Activated naive CD4-positive, alpha-beta T cell treated with anti-CD3 and anti-CD28 coated beads, Interleukin-2, amount 50 U/mL, for 16 hours (primary cell): ENCODE measurements at places on chromosomes 3 and 15.

- DNase-seq, result no peak
Measured at GRCh38 chr3:47581422-47581821, 2.8 kb upstream of the CSPG5 start.

- peak; percentile 57 for DNase-seq
Measured at GRCh38 chr3:8987645-8988383, 24.5 kb upstream of the RAD18 start.

GRCh38 chr3:25130724-25131520, 297.1 kb upstream of the RARB start:
- DNase-seq, result no peak

DNA sequence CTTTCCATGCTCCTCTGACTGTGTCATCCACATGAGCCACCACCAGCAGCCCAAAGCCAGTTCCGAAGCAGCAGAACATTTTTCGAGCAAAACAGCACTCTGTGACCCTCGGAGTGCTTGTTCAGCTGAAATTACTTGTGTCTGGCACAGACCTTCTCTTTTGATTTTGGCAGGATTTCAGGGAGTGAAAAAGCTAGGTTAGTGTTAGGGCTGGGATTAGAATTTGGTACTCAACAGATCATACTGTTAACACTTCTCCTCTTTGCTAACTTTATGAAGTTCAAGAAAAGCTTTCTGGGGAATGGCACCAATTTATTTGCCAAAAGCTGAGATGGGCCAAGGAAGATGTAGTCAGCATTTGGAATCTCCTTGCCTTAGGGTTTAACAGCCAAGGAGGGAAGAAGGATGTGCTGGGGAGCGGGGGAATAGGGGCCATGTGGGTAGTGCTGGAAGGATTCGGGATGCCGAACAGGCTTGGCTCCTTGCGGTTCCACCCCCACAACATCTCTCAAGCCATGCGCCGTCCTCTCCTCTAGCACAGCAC, 55.1 kb upstream of the TRA2B start:
- no peak for DNase-seq

GRCh38 chr15:59354417-59355031, 18.1 kb downstream of the MYO1E start:
- DNase-seq, result no peak

GRCh38 chr3:36408146-36408545, 27.8 kb downstream of the STAC start:
- no peak for DNase-seq

DNA sequence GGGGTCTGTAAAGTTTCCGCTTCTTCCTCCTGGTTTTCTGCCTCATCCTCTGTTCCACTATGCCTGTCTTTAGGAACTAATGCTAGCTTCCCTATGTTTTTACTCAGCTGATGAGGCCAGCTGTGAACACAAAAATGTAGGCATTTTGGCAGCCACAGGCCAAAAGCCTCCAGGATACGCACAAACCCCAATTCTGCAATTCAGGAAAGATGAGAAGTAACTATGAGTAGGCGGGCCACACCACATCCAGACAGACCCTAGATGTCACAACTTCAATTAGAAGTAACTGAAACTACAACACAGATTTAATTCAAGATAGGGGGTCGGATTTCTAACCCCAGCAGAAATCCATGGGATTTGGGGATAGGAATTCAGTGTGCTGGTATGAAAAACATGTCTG, 11.9 kb downstream of the CA12 start:
- no peak for DNase-seq

- peak; percentile 91 for DNase-seq
Measured at GRCh38 chr15:45187894-45188830, at the start of gene SHF. SHF (minus strand) TSS chr15:45187966; CDS start chr15:45187951, 15 bp downstream.

GRCh38 chr3:146170591-146170990, 9.6 kb upstream of the PLOD2 start:
- no peak for DNase-seq

GRCh38 chr3:178152031-178152806, 384.0 kb upstream of the KCNMB2 start:
- no peak for DNase-seq

- DNase-seq, result no peak
Measured at GRCh38 chr3:31312400-31312799, 220.3 kb upstream of the STT3B start.

DNA sequence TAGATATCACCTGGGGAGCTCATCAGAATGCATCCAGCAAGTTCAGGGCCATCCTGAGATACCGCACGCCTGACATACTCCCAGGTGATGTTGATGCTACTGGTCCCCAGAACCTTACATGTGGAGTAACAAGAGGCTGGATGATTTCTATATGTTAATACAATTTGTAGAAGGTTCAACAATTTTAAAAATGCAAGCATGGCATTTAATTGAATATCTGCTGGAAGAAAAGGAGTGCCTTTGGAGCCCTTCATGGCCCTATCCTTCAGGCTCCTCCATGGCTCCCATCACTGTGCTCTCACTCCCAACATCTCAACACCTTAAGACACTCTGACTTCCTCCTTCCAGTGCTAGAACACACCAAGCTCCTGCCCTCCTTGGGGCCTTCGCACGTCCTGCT, 36.6 kb downstream of the LMCD1 start:
- no peak for DNase-seq

- DNase-seq, result no peak
Measured at GRCh38 chr3:191085091-191085490, 114.0 kb upstream of the OSTN start.

- DNase-seq, result no peak
Measured at GRCh38 chr3:70518356-70518755, 205.9 kb upstream of the MDFIC2 start.

GRCh38 chr15:48858401-48858800, 19.5 kb upstream of the EID1 start:
- DNase-seq, result no peak

DNA sequence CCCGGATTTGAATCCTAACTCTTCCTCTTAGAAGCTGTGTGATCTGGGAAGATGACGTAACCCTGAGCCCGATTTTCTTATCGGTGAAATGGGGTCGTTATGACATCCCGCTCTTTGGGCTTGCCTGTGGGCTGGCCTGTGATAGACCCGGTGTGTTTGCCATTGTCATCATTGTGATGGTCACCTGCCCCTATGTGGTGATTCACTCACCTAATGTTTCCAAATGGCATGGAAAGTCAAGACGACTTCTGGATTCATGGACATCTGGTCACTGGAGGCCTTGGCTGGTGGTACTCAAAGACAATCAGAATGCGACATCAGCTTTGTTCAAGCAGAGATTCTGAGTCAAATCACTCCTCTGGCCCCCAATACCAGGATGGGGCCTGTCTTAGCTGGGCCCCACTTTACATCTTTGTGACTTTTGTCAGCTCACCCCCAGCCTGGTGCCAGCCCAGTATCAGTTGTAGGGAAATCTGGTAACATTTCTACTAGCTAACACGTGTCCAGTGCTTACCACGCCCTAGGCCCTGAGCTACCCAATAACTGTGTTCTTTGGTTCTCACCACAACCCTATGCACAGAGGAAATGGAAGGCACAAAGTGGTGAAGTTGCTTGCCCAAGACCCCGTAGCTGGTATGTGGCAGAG, 2.8 kb downstream of the TMEM43 start:
- no peak for DNase-seq

DNA sequence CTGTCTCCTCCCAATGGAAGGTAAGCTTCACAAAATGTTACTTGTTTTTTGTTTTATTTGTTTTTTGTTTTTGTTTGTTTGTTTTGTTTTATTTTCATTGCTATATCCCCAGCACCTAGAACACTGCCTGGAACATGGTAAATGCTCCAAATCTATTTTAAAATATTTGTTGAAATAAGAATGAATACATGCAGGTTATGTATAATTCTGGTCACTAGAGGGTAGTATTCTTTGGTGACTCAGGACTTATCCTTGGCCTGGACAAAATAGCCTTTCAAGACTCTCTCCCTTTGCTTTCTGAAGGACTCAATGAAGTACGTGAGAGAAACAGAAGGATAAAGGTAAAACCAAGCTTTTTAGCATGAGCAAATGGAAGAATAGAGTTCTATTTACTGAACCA, 46.9 kb upstream of the PPP2R3A start:
- no peak for DNase-seq

GRCh38 chr15:98713585-98714001, 65.3 kb downstream of the IGF1R start:
- no peak for DNase-seq

- DNase-seq, result no peak
Measured at GRCh38 chr3:45103753-45104714, 42.1 kb downstream of the CDCP1 start.

DNA sequence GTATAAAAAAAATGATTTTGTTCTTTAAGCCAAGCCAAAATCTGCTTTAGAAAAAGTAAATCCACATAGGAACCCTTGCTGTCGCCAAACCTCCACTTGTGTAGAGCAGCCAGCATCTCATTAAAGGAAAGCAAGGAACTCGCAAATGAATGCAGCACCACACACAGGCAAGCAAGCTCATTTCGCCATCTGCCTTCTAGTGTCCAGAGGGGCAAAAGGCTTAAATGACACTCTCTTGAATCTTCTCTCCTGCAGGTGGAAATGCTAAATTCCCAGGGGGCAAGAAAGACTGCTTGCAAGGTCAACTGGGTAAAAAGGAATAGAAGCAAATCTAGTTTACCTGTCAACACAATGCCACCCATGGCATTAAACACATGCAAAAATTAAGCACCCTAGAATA, 2.4 kb downstream of the MB21D2 start:
- DNase-seq, result no peak

GRCh38 chr3:193317682-193318300, 60.8 kb downstream of the ATP13A5 start:
- no peak for DNase-seq

DNA sequence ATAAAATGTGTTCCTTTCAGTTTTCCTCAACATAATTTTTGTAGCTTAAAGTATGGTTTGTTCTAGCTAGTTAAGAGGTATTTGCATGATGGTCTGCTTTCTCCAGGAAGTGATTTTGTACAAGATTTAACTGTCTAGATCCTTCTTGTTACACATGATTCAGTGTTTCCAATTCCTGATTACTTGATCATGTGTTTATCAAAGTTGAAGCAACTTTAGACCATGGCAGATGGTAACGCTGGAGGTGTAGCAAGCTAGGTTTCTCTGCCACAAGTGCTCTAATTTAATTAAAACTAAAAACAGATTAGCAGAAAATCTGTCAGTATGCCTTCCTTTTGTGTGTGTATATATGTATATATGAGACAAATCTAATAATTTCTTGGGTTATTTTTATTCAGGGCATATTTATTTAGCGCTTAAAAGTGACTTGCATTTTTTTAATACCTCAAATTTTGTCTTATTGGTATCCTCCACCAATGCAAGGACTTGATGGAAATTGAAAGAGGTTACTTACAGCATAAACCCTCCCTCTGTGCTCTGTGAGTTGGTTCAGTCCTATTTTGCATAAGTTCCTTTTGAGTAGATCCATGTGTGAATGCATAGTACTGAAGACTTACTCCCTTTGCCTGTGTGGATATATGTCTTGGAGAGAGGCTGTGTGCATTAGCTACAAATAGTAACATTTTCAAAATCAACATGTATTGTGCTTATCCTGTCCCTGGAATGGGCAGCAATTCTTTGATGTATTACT, 157.3 kb upstream of the CGNL1 start:
- DNase-seq, result no peak

DNA sequence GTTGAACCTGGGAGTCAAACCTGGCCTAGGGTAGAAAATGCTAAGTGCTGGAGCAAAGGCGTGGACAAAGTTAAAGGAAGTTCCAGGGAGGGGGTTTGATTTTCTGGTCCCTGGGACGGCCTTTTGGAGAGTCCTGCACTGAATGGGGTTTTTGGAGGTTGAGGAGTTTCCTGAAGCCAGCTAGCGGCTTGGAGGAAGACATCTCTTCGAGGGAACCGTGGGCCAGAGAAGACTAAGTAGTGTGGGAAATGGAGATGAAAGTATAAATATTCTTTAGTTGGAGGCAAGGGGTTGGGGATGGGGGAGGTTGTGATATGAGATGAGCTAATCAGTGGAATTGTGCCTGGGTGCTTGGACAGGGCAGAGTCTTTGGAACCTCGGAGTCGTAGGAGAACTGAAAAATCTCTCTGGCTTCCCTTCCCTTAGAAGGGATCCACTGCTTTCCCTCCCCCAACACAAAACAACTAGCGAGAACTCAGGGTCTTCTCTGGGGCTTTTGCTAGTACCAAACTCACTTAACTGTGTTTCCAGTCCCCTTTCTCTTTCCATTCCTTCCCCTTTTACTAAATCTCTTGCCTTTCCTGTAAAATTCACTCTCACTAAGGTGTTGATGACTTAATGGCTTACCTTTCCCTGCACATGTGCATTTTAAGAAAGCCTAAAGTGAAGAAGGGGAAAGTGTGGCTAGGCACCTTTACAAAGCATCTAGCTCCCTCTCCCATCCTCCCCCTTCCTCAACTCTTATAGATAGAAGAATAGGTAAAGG, 1.0 kb downstream of the LPP start:
- DNase-seq, result no peak

DNA sequence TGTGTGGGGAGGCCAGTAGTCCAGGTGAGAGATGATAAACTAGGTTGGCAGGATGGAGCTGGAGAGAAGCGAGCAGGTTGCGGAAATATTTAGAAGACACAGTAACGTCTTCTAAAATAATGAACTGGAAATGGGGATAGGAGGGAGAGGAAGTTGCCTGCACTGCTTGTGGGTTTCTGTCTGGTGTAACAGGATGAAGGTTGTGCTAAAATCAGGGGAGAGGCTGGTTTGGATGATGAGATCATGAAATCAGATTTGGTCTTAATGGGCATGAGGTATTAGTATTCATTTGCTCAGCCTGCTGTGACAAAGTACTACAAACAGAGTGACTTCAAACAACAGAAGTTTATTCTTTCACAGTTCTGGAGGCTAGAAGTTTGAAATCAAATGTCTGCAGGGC, 32.1 kb upstream of the TNFAIP8L3 start:
- DNase-seq, result no peak

GRCh38 chr3:37853691-37854413, 7.8 kb upstream of the CTDSPL start:
- DNase-seq, result no peak

DNA sequence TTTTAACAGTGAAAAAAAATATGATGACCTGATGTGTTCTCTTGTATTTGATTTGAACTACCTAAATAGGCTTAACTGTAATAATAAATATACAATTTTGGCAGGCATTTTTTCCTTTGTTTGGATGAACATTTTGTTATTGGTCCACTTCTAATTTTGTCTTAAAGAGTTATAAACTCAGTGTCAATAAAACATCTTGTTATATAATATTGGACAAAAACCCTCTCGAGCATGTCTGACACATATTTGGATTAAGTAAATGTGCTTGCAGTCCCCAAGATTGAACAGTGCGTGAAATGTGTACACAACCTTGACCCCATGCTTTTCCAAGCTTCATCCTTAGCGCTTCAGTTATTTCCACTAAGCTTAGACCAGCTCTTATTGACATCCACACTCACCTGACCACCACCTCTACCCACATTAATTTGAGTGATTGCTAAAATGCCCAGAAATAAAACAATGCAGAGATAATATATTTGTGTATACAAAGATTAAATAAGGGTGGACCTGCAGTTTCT, 131.7 kb upstream of the ZBED2 start:
- DNase-seq, result no peak

- no peak for DNase-seq
Measured at GRCh38 chr3:5195605-5196004, 8.1 kb downstream of the EDEM1 start.
